ENCODE measurements at places on chromosomes 5 and 9.

- DNase-seq = no peak
Measured at GRCh38 chr5:138648841-138649240, 73.6 kb upstream of the HSPA9 start.

- DNase-seq = peak; percentile 69
Measured at GRCh38 chr5:180831139-180832093, 28.8 kb upstream of the MGAT1 start.

DNA sequence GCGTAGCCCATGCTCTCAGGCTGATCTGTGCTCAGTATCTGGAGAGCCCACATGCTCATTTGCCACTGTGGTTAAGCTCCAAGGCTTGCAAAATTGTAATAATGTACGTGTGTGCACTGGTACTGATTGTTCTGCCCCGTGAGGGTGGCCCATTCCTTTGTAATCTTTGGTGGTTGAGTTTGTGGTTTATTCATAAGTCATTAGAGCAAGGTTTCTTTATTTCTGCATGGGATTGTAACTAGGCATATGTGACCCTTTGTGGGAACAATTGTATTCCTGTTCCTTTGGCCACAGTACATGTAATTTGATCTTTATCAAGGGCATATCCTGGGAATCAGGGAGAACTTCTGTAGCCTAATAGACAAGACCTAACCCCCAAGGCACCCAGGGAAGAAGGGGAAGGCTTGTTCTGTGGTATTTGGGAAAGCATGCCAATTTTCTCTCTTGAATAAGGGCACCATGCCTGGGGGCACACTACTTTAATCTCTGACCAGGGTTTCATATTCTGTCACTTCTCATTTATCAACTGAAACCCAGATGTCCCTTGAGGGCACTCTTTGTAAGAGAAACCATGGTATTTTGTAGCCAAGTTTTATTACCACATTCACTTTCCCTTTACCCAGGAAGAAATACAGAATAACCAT lies 74.6 kb downstream of the NPR3 start:
- peak; percentile 46 for DNase-seq

DNA sequence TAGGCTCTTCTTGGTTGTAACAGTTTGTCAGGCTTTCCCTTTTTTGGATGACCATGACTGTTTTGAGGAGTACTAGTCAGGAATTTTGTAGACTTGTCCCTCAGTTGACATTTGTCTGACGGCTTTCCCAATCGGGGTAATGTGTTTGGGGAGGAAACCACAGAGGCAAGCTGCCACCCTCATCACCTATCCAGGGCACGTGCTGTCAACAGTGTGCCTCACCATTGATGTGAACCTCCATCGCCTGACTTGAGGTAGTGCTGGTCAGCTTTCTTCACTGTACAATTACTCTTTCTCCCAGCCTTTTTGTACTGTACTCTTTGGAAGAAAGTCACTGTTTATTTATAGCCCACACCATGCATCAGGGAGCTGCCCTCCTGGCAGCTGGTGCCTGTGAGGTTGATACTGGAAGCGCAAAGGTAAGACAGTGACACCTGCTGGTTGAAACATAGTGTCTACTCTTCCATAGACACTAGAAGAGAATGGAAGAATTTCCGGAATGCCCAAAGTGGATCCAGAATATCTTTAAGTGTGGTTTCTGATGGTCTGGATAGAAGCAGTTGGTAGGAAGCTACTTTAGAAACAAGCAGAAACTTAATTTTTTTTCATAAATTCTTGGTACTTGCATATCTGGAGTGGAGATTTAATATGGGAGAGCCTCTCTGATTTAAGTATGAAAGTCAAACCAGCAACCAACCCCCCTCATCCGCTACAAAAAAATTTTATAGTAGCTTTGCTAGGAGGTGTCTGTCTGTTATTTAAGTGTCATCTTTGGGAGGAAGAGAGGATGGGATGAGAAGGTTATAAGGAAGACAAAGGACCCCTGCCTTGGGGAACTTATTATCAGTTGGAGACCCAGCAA lies 69.3 kb downstream of the SNX30 start:
- peak; percentile 73 for DNase-seq

- DNase-seq = no peak
Measured at GRCh38 chr5:176773408-176774035, 36.8 kb upstream of the UNC5A start.

Measured in fibroblast of skin of back (primary cell).